HFF-Myc (cell line): ENCODE measurements at places on chromosomes 5 and 9.

DNA sequence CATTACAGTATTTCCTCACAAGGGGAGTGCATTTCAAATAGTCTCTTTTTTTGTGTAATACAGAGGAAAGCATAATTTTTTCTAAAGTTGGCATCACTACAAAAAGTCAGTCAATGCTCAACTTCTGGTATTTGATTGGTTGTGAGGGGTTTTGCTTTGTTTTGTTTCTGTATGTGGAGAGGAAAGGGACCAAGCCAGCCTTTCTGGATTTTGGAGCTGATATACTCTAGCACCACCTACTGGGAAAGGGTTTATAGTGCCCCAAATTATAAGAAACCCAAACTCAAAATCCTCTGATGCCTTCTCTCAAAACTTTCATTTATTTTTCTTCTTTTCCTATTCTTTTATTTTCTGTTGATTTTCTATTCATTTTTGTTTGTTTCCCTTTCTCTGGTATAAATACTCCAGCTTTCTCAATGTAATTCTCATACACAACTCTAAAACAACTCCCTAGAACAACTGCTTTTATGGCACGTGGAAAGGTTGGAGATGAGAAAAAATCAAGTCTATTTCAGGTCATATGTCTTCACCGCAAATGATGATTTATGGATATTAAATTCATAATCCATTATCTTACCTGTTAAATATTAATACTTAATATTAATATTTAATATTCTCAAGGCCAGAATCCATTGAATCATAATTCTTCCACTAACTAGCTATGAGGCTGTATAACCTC is 69.5 kb upstream of the ANXA1 start:
- peak; percentile 63 for DNase-seq

DNA sequence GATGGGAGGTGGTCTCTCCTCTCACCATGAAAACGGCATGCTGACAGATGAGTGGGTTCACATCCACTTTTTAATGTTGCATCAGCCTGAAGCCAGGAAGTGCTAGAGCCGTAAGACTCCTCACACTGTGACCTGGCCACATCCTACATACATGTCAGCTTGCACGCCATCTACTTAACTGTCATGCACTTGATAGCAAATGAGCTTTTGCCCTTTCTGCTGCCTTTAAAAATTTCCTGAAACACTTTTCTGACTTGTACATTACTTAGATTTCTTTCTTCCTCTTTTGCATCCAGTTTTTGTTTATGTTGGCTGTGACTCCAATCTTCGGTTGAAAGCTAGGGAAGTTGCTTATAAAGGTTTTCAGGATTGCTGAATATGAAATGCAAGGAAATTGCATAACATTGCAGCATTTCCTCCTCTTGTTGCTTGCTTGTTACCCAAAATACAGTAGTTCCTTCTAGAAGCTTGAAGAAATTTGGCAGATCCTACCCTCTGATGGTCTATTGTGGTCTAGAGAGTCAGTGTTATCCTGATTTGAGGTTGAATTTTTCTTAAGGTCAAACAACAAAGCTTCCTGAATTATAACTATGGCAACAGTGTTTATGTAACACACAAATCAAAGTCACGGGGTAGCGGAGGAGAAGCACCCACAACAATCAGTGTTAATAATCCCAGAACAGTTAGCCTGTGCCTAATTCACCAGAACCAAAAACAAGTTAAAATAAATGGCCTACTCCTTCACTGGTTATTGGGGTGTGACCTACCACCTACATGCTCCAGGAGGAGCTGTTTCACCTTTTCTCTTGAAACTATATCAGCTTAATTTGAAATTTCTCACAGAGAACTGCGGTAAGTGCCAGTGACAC is 232.5 kb downstream of the ARHGAP26 start:
- no peak for DNase-seq

DNA sequence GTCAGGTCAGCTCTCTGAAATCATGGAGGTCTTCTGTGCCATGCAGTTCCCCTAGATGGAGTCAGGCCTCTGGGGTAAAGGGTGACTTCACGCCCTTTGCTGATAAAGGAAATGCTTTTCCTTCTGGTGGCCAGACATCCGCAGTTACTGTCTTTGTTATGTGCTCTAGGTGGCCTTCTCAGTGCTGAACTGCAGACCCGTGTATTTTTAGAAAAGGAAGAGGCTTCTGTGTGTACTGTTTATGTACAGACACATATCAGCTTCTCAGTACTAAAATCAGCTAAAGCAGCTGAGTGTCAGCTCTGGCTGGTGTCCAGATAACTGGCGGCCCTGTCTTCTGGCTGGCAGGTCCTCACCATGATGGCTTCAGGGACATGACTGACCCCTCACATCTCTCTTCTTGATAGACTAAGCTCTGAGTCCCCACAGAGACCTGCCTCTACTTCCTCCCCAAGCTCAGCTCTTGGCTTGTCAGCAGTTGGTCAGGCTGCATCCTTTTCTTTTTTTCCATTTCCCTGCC is 75.3 kb downstream of the ARHGAP26 start:
- no peak for DNase-seq

- no peak for DNase-seq
Measured at GRCh38 chr5:167819406-167819805, 472.0 kb upstream of the WWC1 start.

GRCh38 chr9:120158221-120158620 is 421.7 kb downstream of the CDK5RAP2 start:
- DNase-seq = no peak
